ENCODE measurements at places on chromosomes 5 and 9.

DNA sequence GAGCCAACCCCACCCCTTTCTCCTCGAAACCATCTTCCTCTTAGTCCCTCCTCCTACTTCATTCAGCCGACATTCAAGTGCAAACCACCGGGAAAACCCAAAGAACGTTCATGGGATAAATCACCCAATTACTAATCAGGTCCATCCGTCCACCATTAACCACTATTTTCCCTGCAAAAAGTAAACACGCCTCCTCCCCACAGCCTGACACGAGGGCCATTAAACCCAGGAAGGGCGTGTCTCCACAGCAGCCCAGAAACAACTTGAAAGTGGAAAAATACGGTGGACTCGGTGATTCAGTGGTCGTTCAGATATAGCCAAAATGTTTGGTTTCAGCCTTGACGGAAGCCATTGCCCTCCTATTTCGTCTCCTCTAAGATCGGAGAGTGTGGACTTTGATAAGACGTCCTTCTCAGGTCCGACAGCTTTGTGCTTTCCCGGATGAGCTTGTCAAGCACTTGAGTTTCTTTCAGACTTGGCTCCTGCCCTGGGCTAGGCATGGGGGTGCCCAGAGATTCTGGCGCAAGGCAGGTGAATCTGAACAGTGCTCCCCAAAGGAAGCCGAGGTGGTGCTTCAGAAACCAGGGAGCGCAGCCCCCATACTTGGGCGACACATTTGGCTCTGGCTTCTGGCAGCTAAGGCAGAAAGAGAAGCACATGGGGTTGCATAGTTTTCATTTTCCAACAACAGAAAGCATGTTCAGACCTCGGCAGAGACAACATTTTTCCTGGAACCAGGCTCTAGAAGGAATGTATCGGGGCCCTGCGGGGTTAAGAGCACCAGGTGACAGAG lies 56.6 kb downstream of the SMIM23 start:
- DNase-seq, result no peak

GRCh38 chr9:28999806-29000205 lies 1426.5 kb upstream of the C9orf72 start:
- no peak for DNase-seq

DNA sequence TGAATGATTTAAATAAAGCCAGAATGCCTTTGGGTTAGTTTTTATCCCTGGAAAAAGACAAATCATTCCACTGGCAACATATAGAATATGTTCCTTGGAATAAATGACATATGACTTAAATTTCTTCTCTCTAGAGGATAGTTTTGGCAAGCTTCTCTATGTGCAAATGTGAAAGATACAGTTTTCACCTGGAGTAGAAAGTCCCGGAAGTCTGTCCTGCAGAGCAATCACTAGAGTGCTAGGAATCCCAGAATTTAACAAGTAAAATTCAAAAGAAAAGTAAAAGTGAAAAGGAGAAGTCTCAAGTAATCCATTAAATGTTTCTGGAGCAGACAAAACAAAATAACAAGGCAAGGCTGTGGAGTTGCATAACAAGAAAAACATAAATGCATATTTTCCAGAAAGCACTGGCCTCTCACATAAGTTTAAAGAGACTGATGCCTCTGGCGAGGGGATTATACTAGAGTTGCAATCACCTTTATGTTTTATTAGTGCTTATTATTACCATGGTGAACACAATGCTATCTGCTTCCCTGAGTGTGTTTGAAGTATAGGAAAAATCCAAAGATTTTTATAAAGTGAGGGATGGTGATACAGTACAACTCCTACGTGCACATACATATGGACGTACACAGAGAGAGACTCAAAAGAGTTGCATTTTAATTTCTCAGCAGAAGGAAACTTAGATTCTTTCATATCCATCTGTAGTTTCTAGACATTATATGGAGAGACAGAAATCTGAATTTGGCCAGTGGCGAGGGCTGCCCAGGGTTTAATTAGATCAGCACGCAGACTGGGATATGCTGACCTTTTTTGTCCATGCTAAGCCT lies 188.3 kb upstream of the ANKRD55 start:
- DNase-seq, result no peak

GRCh38 chr5:147175516-147176097 lies 59.2 kb upstream of the STK32A start:
- no peak for DNase-seq

DNA sequence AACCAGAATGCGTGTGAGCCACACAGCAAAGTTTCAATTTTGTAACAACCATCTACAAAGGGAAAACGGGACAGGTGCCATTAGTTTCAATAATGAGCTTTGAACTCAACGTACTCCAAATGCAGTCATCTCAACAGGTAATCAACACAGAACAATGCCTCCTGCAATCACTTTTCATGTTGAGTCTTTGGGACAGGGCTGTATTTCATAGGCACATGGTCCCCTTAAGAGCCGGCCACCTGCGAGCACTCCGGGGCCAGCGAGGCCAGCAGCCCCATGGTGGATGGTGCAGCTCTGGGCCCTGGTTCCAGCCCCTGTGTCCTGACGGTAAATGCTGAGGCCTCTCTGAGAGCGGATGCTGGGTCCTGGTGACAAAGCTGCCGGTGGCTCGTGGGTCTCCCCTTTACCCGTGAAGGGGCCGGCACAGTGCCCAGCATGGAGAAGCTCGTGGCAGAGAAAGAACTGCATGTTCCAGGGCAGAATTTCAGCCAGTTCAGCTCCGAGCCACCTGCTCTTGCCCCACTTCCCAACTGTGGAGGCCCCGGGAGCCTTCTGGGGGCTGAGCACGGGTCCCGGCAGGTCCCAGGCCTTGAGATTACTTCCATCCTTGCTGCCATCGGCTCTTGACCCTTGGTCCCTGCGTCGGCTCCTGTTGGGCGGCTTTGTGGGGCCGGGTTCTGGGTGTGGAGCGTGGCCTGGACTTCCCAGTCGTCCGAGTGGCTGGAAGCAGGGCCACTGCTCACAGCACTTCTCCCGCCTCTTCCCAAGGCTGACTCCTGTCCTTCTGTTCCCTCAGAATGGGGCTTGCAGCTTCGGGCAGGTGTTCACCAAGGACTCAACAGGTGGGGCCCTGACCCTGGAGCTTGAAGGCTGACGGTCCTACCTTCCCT lies 26.1 kb upstream of the RNU6ATAC start:
- DNase-seq, result no peak
